A549 (cell line): ENCODE measurements at places on chromosomes 2 and 18.
A peak's percentile ranks its signal among the peaks of the same experiment; 100 is the strongest.

DNA sequence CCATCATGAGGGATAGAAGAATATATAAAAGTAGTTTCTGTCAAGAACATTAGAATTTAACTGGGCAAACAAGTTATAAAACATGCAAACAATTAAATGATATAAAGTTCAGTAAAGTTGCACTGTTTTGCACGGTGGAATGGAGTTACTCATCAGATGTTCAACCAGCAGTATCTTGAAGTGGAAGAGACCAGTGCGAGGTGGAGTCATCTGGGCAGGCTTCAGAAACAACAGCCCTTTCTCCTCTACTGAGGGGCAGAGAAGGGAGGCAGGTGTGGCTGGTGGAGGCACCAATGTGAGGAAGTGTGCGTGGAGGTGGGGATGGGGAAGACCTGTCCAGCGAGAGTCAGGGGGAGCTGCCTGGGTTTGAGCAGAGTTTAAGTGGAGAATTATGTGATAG, 7.5 kb downstream of the EFR3B start:
- no peak for DNase-seq

GRCh38 chr2:208939852-208940251, 484.0 kb upstream of the MAP2 start:
- DNase-seq, result no peak

DNA sequence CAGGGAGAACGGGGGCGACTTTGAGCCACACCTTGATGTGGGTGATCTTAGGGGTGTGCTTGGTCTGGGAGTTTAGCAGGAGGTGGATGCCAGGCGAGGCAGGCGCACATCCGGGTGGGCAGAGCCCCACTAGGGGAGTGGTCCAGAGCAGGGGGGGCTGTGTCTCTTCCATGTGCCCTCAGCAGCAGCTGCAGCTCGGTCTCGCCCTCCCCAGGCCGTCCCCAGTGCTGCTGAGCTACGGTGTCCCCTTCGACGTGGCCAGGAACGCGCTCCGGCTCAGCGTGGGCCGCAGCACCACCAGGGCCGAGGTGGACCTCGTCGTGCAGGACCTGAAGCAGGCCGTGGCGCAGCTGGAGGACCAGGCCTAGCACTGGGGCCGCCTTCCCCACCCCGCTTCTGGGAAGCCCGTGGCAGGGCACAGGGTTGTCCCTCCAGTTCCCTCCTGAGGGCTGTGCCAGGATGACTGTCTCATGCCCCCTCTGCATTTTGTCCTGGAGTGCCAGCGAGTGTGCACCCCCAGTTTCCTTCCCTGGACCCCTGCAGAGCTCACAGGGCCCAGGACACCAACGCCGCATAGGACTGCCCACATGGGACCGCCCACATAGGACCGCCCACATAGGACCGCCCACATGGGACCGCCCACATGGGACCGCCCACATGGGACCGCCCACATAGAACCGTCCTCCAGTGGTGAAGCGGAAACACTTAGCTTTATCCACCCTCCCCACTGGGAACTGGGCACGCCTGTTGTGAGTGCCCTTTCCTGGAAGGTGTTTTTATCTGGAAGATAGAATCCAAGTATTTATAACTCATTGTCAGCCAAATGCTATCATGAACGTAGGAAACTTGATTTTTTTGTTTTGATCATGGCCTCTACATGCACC, 1.9 kb upstream of the ESPNL start:
- DNase-seq, result peak; percentile 84

DNA sequence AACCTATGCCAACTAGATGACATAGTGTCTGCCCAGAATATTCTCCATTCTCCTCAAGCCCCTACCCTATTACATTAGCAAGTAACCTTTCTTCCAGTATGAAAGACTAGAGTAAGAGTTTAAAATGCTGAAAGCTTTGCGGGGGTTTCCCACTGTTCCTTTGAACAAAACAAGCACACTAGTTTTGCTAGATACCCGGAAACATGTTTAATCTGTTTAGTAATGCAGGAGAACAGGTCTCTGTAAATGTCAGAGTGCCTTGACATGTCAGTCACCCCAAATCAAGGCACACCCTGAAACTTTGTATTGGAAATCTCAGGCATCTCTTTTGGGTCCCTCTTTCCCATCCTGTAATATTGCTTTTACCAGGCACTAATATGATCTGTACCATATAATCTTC, 11.6 kb downstream of the GALNT5 start:
- DNase-seq, result no peak

- DNase-seq, result no peak
Observed at GRCh38 chr18:77006305-77007175, 126.0 kb downstream of the MBP start.

- no peak for DNase-seq
Observed at GRCh38 chr18:52992041-52992440, 652.0 kb downstream of the DCC start.

DNA sequence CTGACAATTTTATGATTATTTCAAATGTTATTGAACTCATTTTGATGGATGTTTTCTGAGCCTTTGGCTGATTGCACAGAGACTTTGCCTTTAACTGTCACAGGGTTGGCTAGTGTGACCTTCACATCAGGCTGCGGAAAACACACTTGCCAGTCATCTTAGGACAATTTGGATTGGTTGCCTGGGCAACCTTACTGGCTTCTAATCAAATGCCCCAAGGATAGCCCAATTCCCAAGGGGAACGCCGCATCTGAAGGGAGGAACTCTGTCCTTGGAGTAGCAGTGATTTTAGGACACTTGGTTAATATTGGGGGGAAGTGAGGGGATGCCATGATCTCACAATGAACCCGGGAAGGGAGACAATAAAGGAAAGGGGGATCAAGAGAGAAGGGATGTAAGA, 29.5 kb downstream of the OSBPL6 start:
- DNase-seq, result no peak

DNA sequence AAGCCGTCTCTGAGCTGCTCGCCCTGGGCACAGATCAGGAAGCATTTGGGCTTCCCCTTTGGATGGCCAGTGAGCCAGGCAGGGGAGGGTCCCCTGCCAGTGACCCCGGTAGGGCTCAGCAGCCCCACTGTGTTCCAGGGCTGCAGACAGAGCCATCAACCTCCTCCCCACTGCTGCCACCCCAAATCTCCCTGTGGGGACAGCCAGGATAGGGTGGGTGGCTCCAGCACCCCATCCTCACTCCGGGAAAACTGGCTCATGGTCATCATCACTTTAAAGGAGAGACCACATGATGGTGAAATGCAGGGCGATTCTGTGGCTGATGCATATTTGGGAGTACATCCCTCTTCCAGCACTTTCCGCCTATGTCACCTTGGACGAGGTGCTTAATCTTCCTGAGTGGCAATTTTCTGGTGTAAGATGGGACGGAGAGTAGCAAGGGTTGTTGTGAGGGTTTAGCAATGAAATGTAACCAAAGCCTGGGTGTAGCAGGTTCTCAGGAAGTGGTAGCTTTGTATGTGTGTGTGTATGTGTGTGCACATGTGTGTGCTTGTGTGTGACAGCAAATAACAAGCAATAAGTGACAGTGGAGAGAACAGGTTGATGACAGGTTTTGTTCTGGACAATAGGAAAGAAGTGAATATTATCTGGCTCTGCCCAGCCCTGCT, 61.8 kb downstream of the ACAA2 start:
- no peak for DNase-seq

DNA sequence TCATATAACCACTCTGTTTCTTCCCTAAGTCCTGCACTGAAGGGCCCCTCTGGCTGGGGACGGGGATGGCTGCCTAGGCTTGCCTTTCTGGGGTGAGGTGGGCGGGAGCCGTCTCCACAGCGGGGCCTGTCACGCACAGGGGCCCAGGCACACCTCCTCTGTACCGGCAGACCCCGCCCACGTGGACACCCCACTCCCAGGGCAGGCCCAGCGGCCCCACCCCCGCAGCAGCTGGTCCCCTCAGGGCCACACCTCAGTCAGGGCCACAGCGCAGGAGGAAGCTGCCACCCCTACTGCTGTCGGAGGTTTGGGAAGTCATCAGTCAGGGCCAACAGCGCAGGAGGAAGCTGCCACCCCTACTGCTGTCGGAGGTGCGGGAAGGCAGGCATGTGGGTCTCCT, 257.6 kb upstream of the RAB6C start:
- DNase-seq, result no peak

DNA sequence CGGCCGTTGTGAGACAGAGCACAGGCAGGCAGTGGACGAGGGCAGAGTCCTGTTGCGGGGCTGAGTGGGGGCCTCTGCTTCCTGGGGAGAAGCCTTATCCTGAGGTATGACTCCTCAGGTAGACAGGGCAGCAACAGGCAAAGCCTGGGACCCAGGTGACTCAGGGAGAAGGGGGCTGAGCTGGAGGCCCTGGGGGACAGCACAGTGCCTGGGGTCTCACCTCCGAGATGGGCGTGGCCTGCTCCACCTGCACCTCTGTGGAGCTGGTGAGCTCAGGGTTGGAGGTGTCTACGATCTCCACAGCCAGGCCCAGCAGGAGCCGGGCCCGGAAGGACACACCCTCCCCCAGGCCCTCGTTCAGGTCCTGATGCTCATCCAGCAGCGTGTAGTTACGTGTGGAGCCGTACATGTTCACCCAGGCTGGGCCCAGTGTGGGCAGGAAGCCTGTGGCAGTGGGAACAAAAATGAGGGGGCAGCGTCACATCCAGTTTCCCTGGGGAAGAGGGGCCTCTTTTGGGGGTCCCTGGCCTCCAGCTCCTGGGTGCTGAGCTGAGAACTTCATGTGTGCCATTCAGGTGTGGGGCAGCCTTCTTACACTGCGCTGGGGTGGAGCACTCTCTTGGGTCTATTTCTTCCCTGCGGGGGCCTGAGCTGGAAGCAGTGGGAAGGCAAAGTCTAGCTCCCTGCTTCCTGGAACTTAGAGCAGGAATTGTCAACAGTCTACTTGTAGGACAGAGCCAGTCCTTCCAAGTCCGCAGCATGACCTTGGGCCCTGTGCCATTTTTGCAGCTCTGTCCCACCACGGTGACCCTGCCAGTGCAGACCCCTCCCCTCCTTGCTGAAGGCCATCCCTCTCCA, 2.9 kb upstream of the OTOF start:
- DNase-seq, result no peak

- no peak for DNase-seq
Observed at GRCh38 chr2:110955556-110955955, 165.2 kb upstream of the BCL2L11 start.

GRCh38 chr18:38709122-38709521, 1143.5 kb upstream of the CELF4 start:
- no peak for DNase-seq

GRCh38 chr2:236293241-236293810, 29.1 kb upstream of the ASB18 start:
- no peak for DNase-seq

GRCh38 chr2:62486439-62486765, 19.6 kb downstream of the TMEM17 start:
- DNase-seq, result no peak

DNA sequence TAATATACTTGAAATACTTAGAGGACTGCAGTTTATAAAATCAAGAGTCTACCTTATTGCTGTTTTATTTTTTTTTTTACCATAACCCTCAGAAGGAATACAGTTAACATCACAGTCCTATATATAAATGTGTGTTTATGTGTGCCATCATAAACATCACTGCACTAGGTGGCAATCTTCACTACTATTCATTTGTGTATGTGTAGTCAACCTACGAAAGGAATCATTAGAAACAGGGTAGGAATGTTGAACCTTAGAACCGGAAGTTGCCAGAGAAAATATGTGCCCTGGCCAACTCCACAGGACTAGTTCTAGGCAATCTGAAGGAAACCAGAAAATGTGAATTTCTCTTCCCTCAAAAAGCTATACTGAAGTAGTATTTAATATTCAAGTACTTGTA, 3.4 kb downstream of the GEN1 start:
- DNase-seq, result peak; percentile 63

- peak; percentile 0 for DNase-seq
Observed at GRCh38 chr18:77811503-77811902, 561.9 kb downstream of the GALR1 start.

GRCh38 chr2:76083248-76083647, 372.5 kb upstream of the GCFC2 start:
- no peak for DNase-seq

- no peak for DNase-seq
Observed at GRCh38 chr2:223469270-223470046, 132.7 kb downstream of the SCG2 start.

GRCh38 chr2:83071352-83071751, 1387.7 kb downstream of the SUCLG1 start:
- no peak for DNase-seq

GRCh38 chr2:19569300-19569791, 210.9 kb upstream of the OSR1 start:
- peak; percentile 61 for DNase-seq

- DNase-seq, result no peak
Observed at GRCh38 chr2:45254025-45254424, 244.8 kb upstream of the SIX2 start.

DNA sequence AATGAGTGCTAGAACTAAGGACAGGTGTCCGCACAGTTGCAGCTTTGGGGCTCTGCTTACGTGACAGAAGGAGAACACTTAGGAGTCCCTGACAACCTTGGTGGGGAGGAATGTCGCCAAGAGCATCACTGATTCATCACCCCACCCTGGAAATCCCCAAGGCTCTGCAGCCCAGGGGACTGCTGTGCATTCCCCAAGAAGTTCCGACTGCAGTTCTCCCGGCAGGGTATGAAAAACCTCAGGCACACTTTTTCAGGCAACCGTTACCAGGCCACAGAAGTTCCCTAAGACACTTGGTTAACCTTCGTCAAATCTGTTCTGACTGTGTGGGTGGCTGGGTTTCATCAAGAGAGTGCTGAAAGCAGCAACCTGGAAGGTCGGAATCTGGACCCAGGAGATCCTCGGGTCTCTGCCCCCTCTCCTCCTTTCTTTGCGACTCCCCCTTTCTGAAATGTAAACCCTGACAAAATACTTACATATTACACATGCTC, 192.1 kb upstream of the CXCR4 start:
- DNase-seq, result peak; percentile 8

DNA sequence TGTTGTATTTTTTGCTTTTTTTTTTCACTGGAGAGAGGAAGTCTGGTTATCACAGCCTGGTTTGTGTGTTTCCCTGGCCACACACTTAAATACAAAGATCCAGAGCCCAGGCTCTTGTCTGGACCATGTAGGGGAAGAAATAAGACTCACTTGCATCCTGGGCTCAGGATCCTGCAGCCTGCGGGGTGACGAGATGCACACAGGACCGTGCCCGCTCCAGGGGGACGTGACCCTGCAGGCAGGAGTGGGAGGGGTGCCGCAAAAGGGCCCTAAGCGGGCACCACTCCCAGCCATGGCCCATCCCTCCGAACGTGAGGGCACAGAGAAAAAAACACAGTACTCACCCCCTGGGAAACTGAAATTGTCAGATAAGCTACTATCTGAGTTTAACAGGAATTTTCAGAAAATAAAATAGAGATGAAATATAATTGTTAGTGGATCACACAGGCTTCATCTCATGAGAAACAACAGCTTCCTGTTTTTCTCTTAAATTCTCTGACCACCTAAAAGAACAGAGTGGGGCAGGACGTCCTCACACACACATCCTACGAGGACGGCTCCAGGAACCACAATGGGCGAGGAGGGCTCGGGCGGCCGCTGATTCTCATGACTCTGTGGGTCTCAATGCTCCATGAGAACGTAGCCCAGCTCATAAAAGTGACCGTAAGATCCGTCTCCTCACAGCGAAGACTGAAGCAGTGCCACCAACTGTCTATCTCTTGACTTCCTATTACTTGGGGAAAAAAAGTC, 142.6 kb upstream of the ALKAL2 start:
- DNase-seq, result no peak

- DNase-seq, result no peak
Observed at GRCh38 chr2:126674075-126674744, 18.3 kb downstream of the GYPC start.

GRCh38 chr2:144826105-144826504, 306.2 kb upstream of the ZEB2 start:
- DNase-seq, result no peak

- no peak for DNase-seq
Observed at GRCh38 chr2:175393851-175394250, 212.3 kb upstream of the ATP5MC3 start.
